ENCODE measurements at places on chromosomes 1 and 21.

GRCh38 chr1:217896490-217896889 is 265.3 kb downstream of the SPATA17 start:
- DNase-seq, result no peak

- DNase-seq, result no peak
Measured at GRCh38 chr1:209107535-209107934, 476.0 kb upstream of the CAMK1G start.

GRCh38 chr1:94883691-94884090 is 43.2 kb downstream of the CNN3 start:
- DNase-seq, result no peak

- no peak for DNase-seq
Measured at GRCh38 chr1:202250982-202251381, 57.4 kb downstream of the LGR6 start.

- no peak for DNase-seq
Measured at GRCh38 chr1:39808784-39809517, 20.3 kb upstream of the BMP8B start.

DNA sequence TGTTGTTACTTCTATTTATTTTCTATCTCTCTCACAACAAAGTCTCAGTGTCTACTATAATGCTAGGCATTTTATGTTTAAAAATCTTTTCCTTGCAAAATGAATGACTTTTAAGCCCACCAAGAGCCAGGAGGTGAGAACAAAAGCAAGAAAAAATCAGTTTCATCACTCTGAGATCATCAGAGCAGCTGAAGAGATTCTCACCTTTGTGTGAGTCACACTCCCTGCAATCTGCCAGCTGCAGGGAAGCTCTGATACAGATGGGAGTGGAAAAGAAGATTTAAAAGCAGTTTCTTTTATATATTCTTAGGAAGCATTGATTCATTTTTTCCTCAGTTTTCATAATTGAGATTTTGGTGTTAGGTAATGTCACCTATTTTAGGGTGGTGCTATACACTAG is 107.6 kb downstream of the LHX9 start:
- no peak for DNase-seq

- no peak for DNase-seq
Measured at GRCh38 chr1:18419113-18419844, 61.5 kb upstream of the KLHDC7A start.

GRCh38 chr1:40308036-40308727 is 8.9 kb downstream of the COL9A2 start:
- DNase-seq, result no peak

GRCh38 chr1:163561580-163562295 is 240.0 kb downstream of the NUF2 start:
- DNase-seq, result no peak

- no peak for DNase-seq
Measured at GRCh38 chr1:202215472-202216130, 22.0 kb downstream of the LGR6 start.

GRCh38 chr1:74504933-74505512 is 7.4 kb downstream of the LRRC53 start:
- no peak for DNase-seq

- DNase-seq, result no peak
Measured at GRCh38 chr1:117664314-117664713, 58.5 kb downstream of the TENT5C start.

DNA sequence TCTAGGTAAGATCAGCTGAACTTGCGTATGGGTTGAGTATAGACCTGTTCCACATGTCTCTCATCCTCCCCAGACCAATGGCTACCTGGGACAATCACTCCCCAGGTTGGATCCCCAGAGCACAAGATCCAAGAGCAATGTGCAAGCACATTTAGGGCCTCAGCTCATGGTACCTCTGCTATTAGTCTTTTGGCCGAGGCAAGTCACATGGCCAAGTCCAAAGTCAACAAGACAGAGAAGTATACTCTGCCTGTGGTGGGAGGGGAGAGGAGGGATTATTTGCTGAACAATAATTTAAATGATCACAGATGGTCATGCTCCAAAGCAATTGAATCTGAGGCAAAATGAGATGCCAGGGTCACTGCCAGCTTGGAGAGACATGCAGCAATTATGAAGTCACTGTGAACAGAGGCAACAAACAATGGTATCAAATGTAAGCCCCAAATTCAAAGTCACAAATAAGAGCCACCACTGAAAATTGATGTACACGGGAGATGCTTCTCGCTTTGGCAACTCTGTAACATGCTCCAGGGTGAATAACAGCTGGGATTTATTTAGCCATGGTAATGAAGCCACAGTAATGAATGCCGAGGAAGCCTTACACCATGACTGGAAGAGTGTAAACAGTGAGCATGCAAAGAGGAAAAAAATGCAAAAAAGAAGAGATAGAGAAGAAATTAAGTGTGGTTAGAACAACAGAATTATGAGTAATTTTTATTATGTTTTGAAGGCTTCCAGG is 149.1 kb downstream of the ZNF281 start:
- no peak for DNase-seq

- DNase-seq, result no peak
Measured at GRCh38 chr1:100552031-100552430, 14.1 kb downstream of the GPR88 start.
